Left lobe of liver (tissue), 2 donors: ENCODE measurements at places on chromosomes 12 and 14. TPM values are rescaled to one million over a fixed set of nuclear protein-coding genes. Genes with fewer than 3 reads are reported as not detected.

DNA sequence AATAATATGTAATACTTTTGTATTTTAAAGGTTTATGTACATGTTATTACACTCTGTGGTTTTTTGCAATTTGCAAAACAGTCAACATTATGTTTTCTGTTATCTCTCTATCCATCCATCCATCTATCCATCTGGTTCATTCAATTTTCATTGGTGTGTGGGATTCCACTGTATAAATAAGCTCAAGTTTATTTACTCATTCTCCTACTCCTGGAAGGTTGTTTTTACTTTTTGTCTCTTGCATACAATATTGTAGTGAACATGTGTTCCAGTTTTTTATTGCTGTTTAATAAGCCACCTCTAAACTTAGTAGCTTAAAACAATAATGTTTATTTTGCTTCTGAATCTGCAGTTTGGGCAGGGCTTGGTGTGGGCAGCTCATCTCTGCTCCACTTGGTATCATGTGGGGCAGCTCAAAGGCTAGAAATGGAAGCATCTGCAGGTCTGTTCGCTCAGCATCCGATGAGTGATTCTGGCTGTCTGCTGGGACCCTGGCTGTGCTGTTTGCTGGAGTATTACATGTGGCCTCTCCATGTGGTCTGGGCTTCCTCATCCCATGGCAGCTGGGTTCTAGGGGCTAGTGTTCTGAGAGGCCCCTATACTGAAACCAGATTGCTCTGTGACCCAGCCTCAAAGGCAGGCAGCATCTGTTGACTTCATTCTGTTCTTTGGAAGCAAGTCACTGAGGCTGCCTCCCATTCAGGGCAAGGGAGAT, 98.8 kb downstream of the SLC25A47 start:
- DNase-seq, result no peak

GRCh38 chr12:110312581-110313360, 31.7 kb downstream of the ATP2A2 start:
- no peak for DNase-seq

DNA sequence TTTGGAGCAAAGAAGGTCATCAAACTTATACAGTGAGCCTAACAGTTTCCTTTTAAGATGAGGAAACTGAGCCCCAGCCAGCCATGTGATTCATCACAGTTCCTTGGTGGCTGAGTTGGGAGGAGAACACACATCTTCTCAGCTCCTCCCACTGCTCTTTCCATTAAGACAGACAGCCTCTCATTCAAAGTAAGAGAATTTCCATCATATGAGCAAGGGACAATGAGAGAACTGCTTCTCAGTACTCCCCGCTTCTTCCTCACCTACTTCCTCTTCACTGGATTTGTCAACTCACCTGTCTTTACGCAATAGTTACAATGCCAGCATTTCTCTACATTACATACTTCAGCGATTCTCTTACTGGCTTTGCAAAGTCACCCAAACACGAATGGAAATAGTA, 2.2 kb downstream of the IFNG start:
- no peak for DNase-seq

The TOX4 gene
- total RNA-seq, result 28.0 TPM

DNA sequence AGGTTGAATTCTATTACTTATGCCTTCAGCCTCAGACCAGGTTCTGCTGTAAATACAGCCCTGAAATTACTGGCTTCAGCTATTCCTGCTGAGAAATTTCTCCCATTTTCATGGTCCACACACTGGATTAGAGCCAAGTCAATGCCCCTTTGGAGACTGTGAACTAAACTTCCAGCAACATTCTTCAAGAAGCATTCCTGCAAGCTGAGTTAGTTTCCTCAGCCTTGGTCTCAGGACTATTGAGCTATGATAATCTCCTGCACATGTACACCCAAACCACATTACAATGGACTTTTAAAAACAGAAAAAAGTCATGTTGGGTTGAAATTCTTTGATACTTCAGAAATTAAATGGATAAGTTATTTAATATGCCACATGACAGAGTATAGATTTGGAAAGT, 58.0 kb upstream of the AVPR1A start:
- no peak for DNase-seq

The PPM1H gene
- 8.0 TPM for total RNA-seq

The PPP2R5C gene
- total RNA-seq, result 60.8 TPM

The LRIG3 gene
- total RNA-seq, result 10.8 TPM

The AKAP3 gene
- 1.6 TPM for total RNA-seq

GRCh38 chr12:109222062-109222461, 87.0 kb downstream of the FOXN4 start:
- DNase-seq, result no peak

DNA sequence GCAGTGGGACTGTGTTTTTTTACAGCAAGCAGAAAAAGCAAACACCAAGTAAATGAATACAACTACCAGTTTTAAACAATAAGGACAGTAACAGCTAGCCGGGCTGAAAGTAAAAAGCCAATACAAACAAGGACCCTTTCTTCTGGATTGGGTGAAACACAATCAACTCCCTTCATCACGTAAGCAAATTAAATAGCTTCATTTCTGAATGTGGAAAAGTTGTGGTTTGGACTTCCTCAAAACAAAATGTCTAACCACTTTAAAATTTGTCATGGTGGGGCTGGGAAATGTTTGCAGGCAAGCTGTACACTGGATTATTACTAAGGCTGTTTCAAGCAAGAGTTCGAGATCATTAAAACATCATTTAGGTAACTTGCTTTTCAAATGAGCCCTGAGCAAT, 47.4 kb downstream of the TCHP start:
- no peak for DNase-seq

- no peak for DNase-seq
These were observed 71.6 kb downstream of the PDE6H start for GRCh38 chr12:15044471-15044870.

DNA sequence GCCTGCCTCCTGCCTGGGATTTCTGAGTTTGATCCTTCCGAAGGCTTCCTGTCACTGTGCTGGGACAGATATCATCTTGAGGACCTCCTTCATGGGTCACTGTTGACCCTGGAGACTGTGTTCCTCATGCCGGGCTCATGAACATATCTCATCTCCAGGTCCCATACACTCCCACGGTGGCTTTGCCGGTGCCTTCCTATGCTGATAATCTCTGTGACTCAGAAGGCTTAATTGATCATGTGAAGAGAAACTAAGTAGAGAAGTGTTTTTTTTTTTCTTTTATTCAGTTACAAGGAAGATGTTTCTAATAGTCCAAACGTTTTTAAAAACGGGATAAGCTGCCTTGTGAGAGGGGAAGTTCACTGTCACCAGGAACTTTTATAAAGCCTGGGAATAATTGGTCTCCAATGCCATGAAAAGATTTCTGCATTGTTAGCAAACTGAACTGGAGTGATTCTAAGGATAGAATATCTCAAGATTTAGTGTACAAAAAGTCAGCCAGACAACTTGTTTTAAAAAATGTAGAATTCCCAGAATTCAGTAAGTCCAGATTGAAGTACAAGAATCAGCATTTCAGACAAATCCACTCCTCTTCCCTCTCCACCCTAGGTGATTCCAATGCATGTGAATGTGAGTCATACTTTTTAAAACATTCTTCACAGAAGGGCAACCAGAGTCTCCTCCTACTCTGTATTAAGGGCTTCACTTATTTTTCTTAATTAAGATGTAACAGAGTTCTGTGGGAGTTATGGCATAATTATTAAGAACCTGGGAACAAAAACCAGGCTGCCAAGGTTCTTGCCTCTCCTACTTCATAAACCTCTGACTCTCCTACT, 139.8 kb upstream of the LGR5 start:
- no peak for DNase-seq

DNA sequence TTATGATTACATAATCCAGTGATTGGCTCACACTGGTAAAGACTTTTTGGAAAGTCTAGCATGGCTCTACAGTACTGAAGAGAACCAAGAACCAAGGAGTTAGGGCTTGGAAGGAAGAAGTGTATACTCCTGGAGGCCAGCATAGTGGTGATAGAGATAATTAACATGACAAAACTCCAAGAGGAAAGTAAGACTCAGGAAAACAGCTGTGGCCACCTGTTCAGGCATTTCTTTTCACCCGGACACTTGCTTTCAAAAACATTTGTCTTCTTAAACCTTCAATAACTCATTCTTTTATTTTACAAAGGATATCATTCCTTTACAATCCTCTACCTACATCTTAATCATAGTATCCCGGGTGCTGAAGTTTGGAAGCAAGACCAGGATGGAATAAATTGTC, 50.9 kb downstream of the KLHL28 start:
- DNase-seq, result no peak

DNA sequence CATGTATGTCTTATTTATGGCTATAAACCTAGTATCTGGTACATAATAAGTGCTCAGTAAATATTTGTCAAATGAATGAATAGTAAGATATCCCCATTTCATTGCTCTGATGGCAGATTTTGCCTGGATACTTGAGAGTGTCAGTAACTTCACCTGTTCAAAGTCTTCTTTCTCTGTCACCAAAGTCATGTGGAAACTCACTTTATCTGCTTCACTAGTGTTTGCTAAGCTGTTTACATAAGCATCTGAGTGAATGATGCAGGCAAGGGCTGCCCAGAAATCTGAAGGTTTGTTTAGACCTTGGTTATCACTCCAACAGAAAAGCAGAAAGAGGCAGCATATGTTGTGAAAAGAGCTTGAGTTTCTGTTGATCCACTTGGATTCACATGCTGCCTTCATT, 4.3 kb downstream of the OR4E1 start:
- DNase-seq, result no peak

The IGF1 gene
- total RNA-seq, result 37.3 TPM

- no peak for DNase-seq
These were observed 162.6 kb downstream of the MYRFL start for GRCh38 chr12:69987579-69988091.

DNA sequence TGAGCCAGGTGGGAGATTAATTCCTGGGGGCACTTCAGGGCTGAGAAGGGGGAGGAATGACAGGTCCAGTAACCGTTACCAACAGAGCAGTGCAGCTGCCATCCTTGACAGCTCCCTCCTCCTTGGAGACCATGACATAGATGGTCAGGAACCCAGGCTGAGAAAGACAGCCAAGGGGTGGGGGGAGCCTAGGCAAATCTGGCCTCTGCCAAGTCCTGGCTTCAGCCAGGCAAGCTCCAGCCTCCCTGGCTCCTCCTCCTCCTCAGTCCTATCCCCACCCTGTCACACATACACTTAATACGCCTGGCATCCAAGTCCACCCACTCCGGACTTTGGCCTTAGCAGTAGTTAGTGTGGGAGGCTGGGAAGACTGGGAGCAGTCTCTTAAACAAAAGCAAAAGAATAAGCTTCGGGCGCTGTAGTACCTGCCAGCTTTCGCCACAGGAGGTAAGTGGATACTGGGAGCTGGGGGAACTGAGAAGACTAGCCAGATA, at the start of gene RDH5:
RDH5 (plus strand) TSS at position 323 of the 494 bp plus-strand sequence. CDS start 792 bp downstream, outside the sequence.
- DNase-seq, result peak; percentile 91

DNA sequence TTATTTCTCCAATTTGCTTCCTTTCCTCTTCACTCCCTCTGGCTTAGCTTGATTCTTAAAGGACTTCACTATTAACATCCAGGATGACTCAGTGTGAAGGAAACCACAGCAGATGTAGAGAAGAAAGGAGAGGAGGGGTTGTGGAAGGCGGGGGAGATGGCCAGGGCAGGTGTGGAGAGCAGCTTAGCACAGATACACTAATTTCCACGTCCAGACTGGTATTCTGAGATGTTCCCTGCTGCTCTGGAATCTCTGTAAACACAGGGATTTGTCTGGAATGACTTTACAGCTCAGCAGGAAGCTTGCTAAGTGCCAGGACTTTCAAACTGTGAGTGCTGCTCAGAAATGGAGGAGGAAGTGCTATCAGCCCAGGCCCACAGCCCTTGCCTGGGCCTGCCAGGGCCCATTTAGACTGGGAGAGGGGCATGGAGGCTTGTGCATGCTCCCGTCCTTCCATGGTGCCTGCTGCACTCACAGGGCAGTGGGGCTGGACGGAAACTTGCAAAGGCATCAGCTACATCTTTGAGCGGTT, 202.5 kb upstream of the DDHD1 start:
- no peak for DNase-seq

DNA sequence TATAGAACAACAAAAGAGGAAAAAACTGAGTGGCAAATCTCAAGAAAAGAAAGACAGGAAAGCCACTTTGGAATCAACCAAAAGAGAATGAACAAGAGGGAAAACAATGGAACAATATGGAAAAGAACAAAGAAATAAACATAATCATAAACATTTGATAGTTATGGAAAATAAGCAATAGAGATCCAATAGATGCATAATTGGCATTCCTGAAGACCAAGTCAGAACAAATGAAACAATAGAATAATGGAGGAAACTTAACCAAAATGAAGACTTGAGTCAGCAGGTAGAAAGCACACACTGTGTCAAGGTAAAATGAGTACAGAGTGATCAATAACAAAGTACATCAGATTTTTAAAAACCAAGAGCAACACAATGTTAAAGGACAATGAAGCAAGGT, 10.1 kb upstream of the RPS6KA5 start:
- no peak for DNase-seq

The IRAK4 gene
- 7.5 TPM for total RNA-seq

DNA sequence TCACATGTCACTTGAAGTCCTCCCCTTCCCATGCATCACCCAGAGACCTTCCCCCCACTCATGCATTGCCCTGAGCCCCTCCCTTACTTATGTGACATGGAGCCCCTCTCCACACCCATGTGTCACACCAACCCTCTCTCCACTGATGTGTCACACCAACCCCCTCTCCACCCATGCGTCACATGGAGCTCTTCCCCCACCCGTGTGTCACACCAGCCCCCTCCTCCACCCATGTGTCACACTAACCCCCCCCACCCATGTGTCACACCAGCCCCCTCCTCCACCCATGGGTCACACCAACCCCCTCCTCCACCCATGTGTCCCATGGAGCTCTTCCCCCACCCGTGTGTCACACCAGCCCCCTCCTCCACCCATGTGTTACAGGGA, 30.4 kb downstream of the RTL1 start:
- DNase-seq, result no peak

The TBX3 gene
- 37.2 TPM for total RNA-seq

DNA sequence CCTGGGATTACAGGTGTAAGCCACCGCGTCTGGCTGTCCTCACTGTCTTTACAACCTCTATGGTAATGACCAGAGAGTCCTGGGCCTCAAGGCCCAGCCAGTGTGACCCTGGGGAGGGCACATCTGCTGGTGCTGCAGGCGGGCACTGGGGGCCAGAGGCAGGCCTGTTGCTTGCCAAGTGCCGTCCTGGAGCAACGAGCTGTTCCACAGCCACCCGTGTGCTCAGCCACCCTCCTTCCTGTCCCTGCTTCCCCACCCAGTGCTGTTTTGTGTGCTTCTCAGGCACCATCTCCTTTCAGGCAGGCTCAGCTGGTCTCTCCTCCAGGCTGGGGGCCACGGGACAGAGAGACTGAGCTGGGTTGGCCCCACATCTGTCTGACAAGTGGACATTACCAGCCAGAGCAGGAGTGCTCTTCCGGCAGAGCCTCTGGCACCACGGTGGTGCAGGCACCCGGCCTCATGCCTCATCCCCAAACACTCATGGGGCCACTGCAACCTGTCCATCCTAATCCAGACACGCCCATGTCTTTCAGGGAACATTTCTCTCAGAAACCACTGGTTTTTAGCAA, 9.0 kb downstream of the SLC25A47 start:
- no peak for DNase-seq

DNA sequence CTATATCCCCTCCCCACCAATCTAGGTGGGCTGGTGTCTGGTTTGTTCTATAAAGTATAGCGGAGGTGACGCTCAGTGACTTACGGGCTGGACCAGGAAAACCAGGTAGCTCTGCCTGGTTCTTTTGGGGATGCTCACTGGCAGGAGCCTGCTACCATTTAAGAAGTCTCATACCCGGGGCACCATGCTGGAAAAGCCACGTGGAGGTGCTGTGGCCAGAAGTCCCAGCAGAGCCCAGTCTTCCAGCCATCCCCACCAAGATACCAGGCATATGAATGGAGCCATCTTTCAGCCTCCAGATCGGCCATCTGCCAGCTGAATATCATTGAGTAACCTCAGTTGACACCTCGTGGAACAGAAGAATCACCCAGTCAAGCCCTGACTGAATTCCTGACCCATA, 87.2 kb downstream of the AACS start:
- no peak for DNase-seq
